Muscle of arm (tissue), 14 donors: ENCODE measurements at places on chromosomes 1 and 21. TPM values are rescaled to one million over a fixed set of nuclear protein-coding genes. Genes with fewer than 3 reads are reported as not detected.

DNA sequence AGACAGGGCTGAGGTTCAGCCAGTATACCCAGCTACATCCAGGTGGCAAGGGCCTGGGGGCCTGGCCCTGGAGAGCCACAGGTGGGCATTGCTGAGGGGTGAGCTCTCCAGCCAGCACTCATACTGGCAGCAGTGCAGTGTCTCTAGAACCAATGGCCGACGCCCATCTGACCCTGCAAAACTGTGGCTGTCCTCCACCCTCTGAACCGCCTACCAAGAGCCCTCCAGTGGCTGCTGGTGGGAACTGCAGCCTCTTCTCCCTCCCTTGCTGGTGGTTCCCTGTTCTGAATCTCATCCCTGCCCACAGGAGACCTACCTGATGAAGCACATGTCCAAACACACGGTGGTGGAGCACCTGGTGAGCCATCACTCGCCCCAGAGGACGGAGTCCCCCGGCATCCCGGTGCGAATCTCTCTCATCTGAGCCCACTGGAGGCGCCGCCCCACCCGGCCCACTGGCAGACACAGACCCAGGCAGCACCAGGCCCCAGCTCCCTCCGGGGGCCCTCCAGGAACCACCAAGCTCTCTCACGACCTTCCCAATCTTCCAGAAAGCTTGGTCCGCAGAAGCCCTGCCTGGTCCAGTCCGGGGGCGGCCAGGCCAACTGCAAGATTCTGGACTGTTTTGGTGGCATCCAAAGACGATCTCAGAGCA is 22.1 kb downstream of the A3GALT2 start:
- DNase-seq = peak; percentile 41

DNA sequence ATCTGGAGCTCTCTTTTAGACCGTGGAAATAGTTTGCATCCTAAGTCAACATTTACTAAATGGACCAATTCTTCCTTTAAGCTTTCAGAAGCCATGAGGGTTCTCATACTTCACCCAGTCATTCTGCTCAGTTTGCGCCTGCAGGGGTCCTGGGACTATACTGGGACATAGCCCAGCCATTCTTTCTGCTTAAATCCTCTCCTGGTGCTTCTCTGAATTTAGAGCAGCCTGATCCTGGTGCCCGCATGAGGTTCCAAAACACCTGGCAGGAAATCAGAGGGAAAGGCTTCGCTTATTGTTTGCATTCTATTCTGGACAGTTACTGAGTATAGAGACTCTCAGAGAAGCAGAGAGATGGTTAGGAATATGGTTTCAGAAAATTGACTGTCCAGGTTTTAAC is 27.0 kb downstream of the TNN start:
- DNase-seq = no peak

GRCh38 chr1:206829282-206829681 is 36.1 kb upstream of the IL20 start:
- DNase-seq = no peak

DNA sequence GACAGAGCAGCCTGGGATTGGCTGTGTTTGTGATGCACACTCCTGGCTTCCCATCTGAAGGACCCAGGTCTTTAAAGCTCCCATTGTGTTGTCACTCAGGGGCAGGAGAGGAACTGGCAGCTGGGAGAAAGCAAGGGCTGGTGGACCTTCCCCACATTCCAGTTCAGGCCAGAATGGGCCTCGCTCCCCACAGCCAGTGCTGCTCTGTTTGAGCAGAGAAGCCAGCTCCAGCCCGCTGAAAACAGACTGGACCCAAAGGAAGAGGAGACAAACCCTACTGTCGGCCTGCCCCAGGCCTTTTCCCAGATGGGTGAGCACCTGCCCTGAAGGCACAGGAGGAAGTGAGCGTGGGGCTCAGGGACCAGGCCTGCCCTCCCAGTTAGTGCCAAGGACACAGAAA is 499.4 kb downstream of the NPHP4 start:
- no peak for DNase-seq

GRCh38 chr1:47921935-47922415 is 75.2 kb downstream of the TRABD2B start:
- DNase-seq = no peak

DNA sequence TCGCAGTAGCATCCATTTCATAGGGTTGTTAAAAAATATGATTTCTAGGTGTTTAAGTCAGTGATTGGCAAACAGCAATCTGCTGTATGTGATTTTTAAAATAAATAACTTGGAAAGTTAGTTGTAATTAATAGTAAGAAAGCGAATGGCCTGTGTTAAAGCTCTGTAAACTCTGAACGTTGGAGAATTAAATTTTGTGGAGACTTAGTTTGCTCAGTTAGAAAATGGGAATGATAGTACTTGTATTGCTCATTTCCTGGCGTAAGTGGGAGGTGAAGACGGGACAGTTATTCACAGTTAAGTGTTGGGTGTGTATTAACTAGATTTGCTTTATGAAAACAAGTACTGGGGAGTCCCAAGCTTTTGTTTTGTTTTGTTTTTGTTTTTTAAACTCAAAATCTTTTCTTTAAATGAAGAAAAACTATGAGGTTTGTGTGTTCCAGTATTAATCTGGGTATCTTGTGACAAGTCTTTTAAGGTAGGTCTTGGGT is 995 bp downstream of the CACYBP start:
- no peak for DNase-seq

GRCh38 chr1:173295391-173295790 is 88.3 kb upstream of the TNFSF4 start:
- no peak for DNase-seq

DNA sequence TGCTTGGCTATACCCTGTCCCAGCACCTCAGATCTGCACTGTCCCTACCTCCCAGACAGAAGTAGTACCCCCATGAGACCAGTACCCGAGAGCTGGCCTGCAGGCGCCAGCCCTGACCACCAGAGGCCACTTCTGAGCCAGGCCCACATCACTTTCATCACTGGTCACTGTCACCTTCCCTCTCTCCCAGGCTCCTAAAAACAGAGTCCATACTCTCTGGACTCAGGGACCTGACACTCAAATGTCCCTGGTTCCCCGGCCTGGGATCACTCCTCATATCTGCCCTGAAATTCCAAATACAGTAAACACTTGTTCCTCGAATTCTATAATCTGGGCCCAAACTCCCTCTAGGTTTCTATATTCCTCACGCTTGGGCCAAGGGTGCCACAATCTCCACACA is 18.7 kb downstream of the TMEM53 start:
- no peak for DNase-seq

DNA sequence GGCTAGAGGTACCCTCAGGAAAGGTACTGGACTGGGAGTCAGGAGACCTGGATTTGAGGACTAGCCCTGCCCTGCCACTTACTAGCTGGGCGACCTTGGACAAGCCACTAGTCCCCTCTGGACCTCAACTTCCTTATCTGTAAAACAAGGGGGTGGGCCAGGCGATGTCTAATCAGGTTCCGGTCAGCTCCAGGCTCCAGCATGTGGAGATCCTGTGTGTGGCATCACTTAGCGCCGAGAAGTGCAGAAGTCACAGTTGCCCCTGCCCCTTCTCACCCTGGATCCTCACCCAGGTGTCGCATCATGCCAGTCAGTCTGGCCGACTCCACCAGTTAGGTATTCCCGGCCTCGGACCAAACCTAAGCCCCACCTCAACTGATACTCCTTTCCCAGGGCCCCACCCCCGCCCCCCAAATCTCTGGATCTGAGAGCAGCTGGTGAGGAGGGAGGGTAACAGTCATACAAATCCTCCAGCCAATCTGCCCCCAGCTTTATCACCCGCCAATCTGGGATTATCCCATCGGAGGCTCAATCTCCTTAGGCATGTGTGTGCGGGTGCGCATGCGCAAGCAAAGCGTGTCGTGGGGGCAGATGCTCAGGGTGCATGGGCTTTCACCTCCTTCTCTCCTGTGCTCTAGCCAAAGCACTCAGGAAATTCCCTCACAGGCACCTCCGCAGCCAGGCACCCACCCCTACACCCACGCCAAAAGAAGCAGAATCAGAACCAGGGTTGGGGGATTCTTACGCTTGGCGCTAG is 5.4 kb downstream of the CELF3 start:
- no peak for DNase-seq

GRCh38 chr1:184562806-184563205 is 176.0 kb downstream of the C1orf21 start:
- DNase-seq = no peak

DNA sequence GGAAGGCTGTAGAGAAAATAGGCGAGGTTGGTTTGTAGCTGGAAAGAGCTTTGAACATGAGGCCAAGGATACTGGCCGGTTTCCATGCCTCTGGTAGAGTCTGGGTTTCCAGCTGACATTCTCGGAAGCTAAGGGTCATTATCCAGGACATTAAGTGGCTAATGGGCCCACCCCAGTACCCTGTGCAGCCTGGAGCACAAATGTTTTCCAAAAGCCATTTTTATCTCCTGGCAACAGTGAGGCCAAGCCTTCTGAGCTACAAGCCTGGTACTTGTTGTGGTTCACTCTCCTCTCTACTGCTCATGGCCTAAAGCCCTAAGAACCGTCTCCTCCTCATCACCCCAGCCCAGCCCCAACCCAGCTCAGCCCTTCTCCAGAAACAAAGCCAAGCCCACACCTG is 122.9 kb downstream of the DMRTA2 start:
- DNase-seq = no peak

GRCh38 chr1:43420874-43421273 is 31.2 kb downstream of the SZT2 start:
- no peak for DNase-seq

DNA sequence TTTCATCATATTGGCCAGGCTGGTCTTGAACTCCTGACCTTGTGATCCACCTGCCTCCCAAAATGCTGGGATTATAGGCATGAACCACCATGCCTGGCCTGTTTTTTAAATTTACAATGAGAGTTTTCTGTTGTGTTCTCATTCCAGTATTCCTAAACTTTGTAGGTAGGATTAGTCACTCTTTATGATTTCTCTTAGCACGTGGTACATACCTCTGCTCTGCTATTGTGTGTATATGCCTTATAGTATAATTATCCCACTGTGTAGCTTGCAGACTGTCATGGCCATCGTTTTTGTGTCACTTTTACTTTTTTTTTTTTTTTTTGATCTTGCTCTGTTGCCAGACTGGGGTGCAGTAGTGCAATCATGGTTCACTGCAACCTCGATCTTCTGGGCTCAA is 14.5 kb downstream of the PATJ start:
- DNase-seq = no peak

- DNase-seq = no peak
Measured at GRCh38 chr1:226778657-226779058, 39.6 kb upstream of the ITPKB start.

GRCh38 chr1:46665983-46666382 is 2.2 kb downstream of the ATPAF1 start:
- no peak for DNase-seq

DNA sequence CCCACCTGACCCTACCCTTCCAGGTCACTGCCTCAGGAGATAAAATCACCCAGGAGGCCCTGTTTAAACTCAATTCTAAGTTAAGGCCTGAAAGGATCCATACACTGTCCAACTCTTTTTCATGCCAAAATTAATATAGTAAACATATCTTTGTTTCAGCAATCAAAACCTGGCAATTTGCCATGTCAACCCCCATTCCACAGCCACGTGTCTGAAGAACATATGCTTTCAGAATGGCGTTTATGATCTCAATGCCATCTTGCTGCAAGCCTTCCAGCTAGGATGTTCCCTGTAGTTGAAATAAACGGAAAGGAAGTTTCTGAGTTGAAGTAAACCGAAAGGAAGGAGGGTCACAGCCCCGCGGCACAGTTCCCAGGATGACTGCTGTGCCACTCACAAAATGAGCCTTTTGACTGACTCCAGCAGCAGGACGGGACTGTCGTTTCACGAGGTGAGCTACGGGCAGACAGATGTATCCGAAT is 472.0 kb downstream of the SMYD3 start:
- no peak for DNase-seq

- no peak for DNase-seq
Measured at GRCh38 chr1:8147956-8148355, 121.8 kb upstream of the ERRFI1 start.

GRCh38 chr1:30506291-30507015 is 216.9 kb downstream of the MATN1 start:
- DNase-seq = no peak

DNA sequence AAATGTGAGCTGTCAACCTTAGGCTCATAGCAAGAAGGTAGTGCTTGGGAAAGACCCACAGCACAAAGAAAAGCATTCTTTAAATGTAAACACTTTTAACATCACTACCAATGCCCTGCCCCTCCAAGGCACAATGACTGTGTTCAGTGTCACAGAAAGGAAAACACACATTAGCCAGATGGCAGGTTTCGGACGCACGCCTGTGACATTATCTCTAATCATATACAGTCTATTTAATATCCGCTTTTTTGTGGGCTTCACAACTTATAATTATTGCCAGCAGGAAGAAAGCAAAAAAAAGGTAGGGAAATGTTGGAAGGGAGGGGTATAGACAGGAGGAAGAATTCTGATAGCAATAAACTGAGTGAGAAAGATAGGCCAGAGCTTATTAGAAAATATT is 112.4 kb upstream of the BEND5 start:
- DNase-seq = no peak

- no peak for DNase-seq
Measured at GRCh38 chr1:45009956-45010854, 919 bp downstream of the HECTD3 start.

GRCh38 chr1:65079941-65080340 is 68.1 kb upstream of the AK4 start:
- DNase-seq = no peak

DNA sequence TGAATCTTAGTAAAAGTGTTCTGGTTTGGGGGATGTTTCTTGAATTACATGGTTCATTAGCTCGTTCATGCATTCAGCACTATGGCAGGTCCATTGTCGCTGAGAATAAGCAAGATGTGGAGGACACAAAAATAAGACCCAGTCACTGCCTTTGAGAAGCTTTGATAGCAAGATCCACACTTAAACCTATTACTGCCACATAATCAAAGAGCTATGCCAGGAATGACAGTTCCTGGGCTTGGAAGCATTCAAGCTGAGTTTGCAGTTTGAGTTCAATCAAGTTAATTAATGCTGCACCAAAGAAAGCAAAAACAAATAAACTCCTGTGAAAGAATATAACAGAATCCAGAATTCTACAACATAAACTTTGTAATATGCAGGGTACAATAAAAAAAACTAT is 131.8 kb downstream of the MIS18A start:
- no peak for DNase-seq

The SLC1A7 gene
- polyA plus RNA-seq = 0.27 TPM

The TGFBR3 gene
- polyA plus RNA-seq = 23.8 TPM

The OR10Z1 gene
- polyA plus RNA-seq = not detected

The C8B gene
- polyA plus RNA-seq = not detected

The HOOK1 gene
- polyA plus RNA-seq = 4.6 TPM

The TRIM63 gene
- 24.8 TPM for polyA plus RNA-seq
